ENCODE measurements at places on chromosomes 1 and 21.

GRCh38 chr1:45891087-45891486 is 87.7 kb downstream of the MAST2 start:
- DNase-seq = no peak

DNA sequence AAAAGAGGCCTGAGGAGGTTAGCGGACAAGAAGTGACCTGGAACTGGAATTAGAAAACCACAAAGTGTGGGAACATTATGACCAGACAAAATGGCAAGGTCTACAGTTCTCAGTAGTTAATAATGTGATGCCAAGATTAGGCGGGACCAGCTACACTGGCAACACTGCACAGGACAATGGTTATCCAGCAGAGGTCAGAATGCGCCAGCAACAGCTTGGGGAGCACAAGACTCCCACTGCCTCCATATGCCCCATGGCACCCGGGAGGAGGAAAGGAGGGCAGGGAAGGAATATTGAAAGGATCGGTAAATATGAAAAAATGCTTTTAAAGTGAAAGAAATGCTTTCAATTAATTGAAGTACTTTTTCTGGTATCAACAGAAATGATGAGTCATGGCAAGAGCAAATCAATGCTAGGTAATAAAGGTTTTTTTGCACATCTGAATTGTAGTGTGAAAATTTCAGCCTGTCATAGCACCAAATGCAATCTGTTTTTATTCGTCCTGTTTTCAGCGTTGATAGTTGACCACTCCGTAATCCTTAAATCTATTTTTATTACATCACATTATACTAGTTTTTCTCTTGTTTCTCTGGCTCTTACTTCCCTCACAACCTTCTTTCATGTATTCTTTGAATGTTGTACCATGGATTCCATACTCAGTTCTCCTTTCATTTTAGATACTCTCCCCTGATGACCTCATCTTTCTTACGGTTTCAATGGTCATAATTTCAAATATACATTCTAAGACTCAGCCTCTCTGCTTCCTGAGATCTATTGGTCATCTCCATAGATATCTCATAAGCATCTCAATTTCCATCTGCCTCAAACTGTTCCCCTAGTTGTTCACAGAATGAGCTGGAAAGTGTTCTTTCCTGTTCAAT is 30.7 kb downstream of the VCAM1 start:
- no peak for DNase-seq

GRCh38 chr1:31583082-31583994 is 7.0 kb downstream of the TINAGL1 start:
- DNase-seq = no peak

DNA sequence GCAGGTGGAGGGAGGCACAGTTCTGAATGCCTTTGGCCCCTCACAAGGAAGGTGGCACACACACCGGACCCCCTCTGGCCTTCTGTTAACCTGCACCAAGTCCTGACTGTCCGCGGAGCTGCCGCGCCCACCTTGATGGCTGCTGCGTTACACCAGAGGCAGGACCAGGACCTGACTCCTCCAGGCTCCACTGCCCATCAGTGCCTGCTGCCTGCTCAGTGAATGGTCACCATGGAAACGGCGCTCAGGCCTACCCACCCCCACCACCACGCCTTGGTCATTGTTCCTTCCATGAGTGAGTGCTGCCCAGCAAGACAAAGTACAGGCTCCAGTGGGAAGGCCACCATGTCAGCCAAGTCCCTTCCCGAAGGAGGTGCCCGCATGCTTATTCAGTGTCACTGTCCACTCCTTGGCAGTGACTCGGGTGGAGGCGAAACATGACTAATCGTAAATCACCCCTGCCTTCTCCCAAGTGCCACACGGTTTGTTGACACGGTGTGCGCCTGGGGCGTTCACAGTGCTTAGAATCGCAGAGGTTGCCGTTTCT is 57.3 kb downstream of the SLC37A1 start:
- DNase-seq = no peak

- no peak for DNase-seq
Observed at GRCh38 chr1:53628286-53628955, 110.5 kb downstream of the GLIS1 start.

GRCh38 chr1:157371221-157371620 is 181.1 kb downstream of the FCRL5 start:
- DNase-seq = no peak

DNA sequence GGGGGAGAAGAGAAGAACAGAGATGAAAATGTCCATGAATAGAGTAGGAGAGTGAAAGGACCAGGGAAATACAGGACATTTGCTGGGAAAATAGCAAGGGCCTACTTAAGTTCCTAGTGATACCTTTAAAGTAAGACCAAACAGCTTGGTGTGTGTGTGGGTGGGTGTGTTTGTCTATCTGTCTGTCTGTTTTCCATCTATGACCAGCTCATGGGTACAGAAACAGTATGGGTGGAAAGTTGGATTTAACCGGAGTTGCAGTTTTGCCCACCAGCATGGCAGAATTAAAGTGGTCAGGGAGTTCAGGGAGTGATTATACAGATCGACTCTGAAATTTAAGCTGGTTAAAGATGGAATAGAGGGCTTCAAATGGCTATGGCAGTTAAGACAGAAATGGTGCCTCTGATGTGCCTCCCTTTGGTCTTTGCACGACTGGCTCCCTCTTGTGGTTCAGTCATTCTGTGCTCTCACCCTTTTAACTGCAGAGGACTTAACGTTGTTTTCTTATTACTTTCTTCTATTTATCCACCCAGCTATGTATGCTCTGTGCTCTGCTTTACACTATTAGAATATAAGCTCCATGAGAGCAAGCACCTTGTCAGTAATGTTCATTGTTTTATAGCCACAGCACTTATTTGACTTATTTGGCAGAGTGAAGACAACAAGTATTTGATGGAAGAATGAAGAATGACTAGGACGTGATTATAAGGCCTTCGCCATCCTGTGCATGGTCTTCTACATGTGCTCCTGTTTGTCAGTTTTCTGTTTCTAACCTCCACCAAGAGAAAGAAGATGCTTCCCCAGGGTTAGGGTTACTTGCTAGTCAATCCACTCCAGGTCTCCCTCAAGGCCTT is 72.7 kb upstream of the AK4 start:
- DNase-seq = peak; percentile 84

DNA sequence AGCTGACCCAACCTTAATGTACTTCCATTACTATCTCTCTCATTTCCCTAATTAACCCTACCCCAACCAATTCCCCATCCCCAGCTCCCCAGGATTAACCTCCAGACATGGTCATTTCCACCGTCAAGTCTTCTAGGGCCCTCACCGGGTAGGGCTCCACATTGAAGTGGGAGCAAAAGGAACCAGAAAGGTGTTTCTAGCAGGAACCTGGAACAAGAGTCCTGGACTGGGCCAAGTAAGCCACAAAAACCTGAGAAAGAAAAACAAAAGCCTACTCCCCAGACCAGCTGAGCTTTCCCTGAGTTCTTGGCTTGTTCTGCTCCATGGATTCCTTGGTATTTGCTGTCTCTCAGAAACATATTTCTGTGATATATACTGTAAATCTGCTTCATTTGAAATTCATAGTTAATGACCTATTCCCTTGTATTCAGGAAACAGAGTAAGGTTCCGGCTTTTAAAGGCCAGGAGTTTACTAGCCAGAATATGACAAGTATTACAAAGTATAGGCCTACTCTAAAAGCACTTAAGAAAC is 58.4 kb downstream of the SYF2 start:
- no peak for DNase-seq

DNA sequence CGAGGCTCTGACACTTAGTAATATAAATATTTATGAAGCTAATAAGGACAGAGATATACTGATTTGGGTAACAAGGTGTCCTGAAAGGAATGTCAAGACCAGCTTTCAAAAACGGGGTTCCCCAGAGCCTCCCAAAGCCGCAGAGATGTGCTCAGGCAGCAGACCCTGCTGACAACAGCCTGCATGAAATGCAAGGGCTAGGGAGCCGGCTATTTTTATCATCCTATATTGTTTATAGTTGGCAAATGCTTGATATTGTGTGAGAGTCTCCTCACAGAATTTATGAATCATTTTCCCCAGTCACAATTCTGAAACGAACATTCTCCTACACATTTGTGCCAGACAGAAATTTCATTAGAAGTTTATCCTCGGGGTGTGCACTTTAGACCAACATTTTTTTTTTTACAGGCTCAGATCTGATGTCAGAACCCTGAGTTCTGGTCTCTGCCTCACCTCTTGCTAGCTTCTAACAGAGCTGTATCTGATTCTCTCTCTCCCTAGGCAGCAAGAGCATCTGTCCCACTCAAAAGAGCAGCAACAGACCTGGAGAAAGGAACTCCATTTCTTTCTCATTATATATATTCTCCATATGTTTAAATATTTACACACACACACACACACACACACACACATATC is 302.3 kb upstream of the PLD5 start:
- no peak for DNase-seq

GRCh38 chr1:77316006-77316405 is 34.2 kb downstream of the AK5 start:
- DNase-seq = no peak
